Tibial artery (tissue), 4 donors: ENCODE measurements at places on chromosomes 1 and 21.

- no peak for DNase-seq
Observed at GRCh38 chr21:29893687-29894086, 46.1 kb downstream of the GRIK1 start.

- DNase-seq = no peak
Observed at GRCh38 chr1:183185941-183186490, at the start of gene LAMC2. Gene LAMC2, plus strand, starts transcription at chr1:183186264. Its CDS starts 89 bp downstream, at chr1:183186353.

DNA sequence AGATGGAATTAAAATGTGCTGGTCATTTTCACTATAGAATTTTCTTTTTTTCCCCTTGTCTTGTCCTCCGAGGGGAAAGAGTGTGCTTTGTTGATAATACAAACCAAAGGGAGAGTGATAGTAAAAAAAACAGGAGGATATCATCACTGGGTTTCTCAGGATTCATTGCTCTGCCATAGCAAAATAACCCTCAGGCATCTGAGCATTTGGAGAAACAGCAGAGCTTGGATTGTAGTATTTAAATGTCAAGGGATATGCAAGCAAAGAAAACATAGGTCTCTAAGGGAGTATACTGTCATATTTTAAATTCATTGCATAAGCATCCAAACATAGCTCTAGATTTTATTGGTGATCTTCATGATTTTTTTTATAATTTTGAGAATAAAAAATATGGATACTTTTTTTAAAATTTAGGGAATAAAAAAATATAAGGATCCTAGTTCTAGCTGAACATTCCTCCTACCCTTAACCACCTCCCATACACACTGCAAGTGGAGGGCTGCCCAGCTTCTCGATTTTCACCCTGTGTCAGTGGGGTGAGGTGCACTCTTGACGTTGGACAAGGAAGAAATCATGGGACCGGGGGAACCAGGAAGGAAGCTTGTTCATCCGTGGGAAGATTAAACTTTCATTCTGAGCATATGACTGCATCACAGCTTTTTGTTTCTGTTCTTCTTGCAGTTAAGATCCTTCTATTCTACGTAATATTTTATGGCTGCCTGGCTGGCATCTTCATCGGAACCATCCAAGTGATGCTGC lies 4.4 kb downstream of the ATP1B1 start:
- DNase-seq = peak; percentile 44

DNA sequence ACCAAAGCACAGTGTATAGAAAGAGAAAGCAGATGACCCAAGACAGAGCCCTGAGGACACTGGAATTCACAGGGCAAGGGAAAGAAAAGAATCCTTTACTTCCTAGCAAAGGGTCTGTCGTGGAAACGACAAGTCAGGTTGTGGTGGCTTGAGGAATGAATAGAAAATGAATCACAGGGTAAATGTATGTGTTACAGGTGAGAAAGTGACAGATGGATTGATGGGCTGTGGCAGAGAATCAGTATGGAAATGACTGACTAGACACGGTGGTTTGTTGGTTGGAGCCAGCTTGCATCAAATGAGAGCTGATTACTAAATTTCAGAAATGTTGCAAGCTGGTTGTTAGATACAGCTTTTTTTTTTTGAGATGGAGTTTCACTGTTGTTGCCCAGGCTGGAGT lies 46.9 kb downstream of the PTP4A2 start:
- no peak for DNase-seq

- no peak for DNase-seq
Observed at GRCh38 chr1:74271503-74271902, 36.3 kb downstream of the TNNI3K start.

- no peak for DNase-seq
Observed at GRCh38 chr1:42690477-42691156, 8.4 kb downstream of the YBX1 start.

DNA sequence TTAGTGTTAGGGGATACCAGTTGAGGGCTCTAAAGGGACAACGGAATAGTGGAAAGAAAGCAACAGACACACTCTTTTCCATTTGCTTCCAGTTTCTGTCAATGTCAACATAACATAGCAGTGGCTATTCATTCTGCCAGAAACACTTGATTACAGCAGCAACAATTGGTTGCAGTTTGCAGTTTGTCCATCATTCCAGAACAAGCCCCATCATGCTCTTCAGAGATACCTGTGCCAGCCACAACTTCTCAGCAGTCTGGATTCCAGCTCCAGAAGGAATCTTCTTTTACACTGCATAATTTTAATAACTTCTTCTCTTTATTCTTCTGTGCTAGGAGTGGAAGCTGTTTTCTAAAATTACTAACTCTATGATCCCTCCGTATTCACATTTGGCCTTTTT lies 1521.4 kb downstream of the PLA2G4A start:
- DNase-seq = no peak

GRCh38 chr1:173861731-173862145 lies 6.1 kb downstream of the GAS5 start:
- DNase-seq = no peak

- DNase-seq = peak; percentile 54
Observed at GRCh38 chr1:3003941-3004270, 17.4 kb upstream of the ACTRT2 start.

GRCh38 chr1:2044510-2045319 lies 5.5 kb upstream of the PRKCZ start:
- no peak for DNase-seq
